Esophagus muscularis mucosa (tissue), 4 donors: ENCODE measurements at places on chromosomes 12 and 14.
A peak's percentile ranks its signal among the peaks of the same experiment; 100 is the strongest.

DNA sequence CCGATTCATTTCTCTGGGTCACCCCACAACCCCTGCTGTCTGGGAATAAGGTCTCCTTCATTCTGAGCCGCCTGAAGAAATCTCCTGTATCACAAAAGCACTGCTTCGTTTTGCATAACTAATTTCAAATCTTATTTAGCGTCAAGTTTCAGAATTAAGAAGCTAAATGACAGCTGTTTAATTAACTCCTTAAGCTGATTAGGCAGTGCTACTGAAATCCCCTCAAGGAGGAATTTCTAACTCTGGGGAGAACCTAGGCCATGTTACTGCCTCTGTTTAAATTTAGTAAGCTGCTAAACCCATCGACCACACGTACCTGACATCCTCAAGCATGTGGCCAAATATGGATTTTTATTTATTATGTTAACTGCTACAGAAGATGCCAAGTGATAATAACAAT is 373.6 kb downstream of the GLT1D1 start:
- DNase-seq: no peak

- DNase-seq: peak; percentile 83
Observed at GRCh38 chr14:55705651-55706364, 125.8 kb downstream of the KTN1 start.

DNA sequence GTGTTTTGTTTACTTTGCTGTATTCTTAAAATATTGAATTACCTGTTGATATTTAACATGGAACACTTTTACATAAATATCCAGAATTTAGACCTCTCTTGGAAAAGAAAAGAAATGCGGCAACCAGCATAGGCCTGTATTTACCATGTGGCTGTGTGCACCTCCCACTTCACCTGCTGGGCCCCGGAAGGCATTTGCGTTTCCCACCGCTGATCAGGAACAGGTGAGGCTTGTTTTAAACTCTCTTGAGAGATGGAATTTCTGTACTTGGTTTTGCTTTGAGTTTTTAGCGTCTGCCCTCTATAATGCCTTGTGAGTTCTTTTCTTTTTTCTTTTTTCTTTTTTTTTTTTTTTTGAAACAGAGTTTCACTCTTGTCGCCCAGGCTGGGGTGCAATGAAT is 124.2 kb downstream of the GLT1D1 start:
- DNase-seq: no peak

- no peak for DNase-seq
Observed at GRCh38 chr14:49506650-49507049, 79.5 kb downstream of the RPS29 start.

DNA sequence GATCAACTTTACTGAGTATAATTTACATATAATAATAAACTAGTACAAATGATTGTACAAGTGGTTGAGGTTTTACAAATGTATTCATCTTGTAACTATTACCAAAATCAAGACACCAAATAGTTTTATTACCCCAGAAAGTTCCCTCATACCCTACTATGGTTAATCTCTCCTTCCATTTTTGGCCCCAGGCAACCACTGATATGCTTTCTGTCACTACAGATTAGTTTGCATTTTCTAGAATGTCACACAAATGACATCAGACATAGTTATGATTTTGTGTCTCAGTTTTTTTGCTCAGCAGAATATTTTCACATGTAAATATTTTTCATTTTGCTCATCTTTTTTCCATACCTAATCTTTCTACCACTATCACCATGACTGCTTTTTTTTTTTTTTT is 49.1 kb downstream of the TMX1 start:
- DNase-seq: no peak
